DND-41 (cell line): ENCODE measurements at places on chromosomes 6 and 20.

- H3K4me1 ChIP-seq = peaks cover 17% of the 10 kb centered on the region
- H3K27me3 ChIP-seq = no peaks in the 10 kb centered on the region
- H3K27ac ChIP-seq = no peak overlapping the region
Observed at GRCh38 chr20:50297498-50298376, 107.1 kb downstream of the CEBPB start.

DNA sequence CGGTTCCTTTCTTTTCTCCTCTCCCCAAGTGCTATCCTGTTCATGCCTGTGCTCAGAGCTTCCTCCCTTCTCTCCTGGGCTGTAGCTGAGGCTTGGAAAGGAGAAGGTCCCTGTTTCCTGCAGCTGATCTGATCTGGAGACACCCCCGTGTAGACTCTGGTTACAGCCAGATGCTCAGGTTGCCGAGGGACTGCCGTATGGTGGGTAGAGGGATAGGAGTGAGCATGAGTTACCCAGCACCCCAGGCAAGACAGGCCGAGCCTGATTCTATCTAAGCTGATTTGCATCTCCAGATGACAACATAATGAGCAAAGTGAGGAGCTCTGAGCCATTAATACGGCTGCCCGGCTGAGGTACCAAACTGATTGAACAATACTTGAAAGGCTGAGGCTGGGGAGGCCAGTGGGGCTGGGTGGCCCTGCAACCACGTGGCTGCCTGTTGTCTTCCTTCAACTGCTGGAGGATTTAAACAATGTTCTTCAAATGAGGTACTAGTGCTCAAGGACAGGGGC, 91.8 kb downstream of the ASXL1 start:
- H3K36me3 ChIP-seq = peaks cover 100% of the 10 kb centered on the region
- no peaks in the 10 kb centered on the region for H3K27me3 ChIP-seq
- H3K27ac ChIP-seq = no peak overlapping the region

- H3K4me3 ChIP-seq = peak overlapping the region; percentile 49; the same call in 1 of the 2 replicates
- peaks cover 20% of the 10 kb centered on the region for H3K4me1 ChIP-seq
- H3K27me3 ChIP-seq = peaks cover 33% of the 10 kb centered on the region
- H3K36me3 ChIP-seq = no peaks in the 10 kb centered on the region
- H3K27ac ChIP-seq = no peak overlapping the region
Observed at GRCh38 chr6:47308552-47309290, 984 bp downstream of the TNFRSF21 start.

GRCh38 chr6:170045563-170045960, 245.3 kb downstream of the DLL1 start:
- no peaks in the 10 kb centered on the region for H3K27me3 ChIP-seq
- no peaks in the 10 kb centered on the region for H3K4me1 ChIP-seq
- DNase-seq = no peak
- no peaks in the 10 kb centered on the region for H3K36me3 ChIP-seq
- H3K4me3 ChIP-seq = no peak overlapping the region
